ENCODE measurements at places on chromosomes 11 and 22.

GRCh38 chr11:84390441-84391078, 1104.4 kb upstream of the CCDC90B start:
- peak; percentile 41 for DNase-seq
- H3K4me3 ChIP-seq: no peak overlapping the region
- H3K27me3 ChIP-seq: no peaks in the 10 kb centered on the region
- H3K36me3 ChIP-seq: no peaks in the 10 kb centered on the region
- no peak overlapping the region for H3K27ac ChIP-seq

- H3K27me3 ChIP-seq: no peaks in the 10 kb centered on the region
- H3K4me1 ChIP-seq: peaks cover 5% of the 10 kb centered on the region
- no peak overlapping the region for H3K4me3 ChIP-seq
- H3K27ac ChIP-seq: no peak overlapping the region
- no peaks in the 10 kb centered on the region for H3K36me3 ChIP-seq
- DNase-seq: peak; percentile 77
Observed at GRCh38 chr11:132632641-132633124, 899.6 kb downstream of the OPCML start.

DNA sequence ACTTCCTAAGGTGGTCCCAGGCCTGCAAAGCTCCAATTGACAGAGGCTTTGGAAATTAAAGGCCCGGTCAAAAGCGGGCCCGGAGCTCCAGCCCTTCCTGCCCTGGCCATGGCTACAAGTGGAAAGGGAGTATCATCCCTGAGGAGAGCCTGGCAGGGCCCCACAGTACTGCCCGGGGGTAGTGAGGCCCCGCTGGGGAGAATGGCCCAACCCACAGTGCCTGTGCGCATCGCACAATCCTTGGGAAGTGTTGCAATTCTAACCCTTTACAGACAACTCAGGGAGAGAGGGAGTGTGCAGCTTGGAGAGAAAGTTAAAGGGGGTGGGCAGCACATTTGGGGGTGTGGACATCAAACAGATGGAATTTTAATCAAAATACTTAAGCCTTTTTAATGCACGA, 3.6 kb downstream of the CACNG2 start:
- no peak for DNase-seq
- H3K27ac ChIP-seq: no peak overlapping the region
- peaks cover 94% of the 10 kb centered on the region for H3K27me3 ChIP-seq
- H3K4me1 ChIP-seq: peaks cover 4% of the 10 kb centered on the region
- no peaks in the 10 kb centered on the region for H3K36me3 ChIP-seq

GRCh38 chr11:68392822-68393221, 67.7 kb upstream of the PPP6R3 start:
- H3K27me3 ChIP-seq: no peaks in the 10 kb centered on the region
- no peak for DNase-seq
- H3K4me3 ChIP-seq: no peak overlapping the region

- no peaks in the 10 kb centered on the region for H3K4me1 ChIP-seq
- H3K36me3 ChIP-seq: no peaks in the 10 kb centered on the region
- H3K4me3 ChIP-seq: no peak overlapping the region
- no peak for DNase-seq
- peaks cover 67% of the 10 kb centered on the region for H3K27me3 ChIP-seq
- no peak overlapping the region for H3K27ac ChIP-seq
Observed at GRCh38 chr11:63007920-63008319, 7.7 kb downstream of the SLC22A8 start.

DNA sequence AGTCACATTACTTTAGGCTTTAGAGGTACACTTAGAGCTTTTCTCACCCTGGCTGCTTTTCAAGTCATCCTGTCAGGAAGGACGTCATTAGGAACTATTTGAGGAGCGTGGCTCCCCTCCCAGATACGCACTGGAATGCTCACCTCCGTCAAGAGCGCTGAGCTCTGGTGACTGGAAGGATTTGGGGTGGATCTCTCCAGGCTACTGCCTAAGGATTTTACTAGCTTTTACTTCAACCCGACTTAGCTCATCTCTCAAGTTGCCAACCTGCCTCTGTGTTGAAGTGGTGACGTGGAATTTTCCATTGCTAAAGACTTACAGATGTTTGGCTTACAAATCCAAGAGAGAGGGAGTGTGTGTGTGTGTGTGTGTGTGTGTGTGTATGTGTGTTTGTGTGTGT, 355.3 kb upstream of the CCDC90B start:
- no peaks in the 10 kb centered on the region for H3K36me3 ChIP-seq
- DNase-seq: no peak
- no peak overlapping the region for H3K27ac ChIP-seq

DNA sequence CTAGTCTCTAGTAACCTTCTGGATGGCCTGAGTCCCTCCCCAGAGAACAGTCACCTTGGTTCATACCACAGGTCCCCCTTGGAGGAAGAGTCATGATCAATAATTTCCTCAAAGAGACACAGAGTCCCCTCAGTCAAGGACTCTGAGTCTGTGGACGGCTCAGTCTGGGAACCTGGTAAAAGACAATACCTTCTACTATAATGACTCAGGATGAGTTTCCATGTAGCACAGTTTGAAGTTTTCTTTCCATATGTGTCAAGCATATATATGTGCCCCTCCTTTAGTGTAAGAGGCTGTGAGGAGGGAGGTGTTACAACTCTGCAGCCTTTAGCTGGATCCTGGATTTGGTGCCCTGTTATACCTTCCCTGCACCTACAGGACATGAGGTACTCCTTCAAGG, 54.4 kb upstream of the TSKU start:
- H3K27me3 ChIP-seq: no peaks in the 10 kb centered on the region
- H3K27ac ChIP-seq: no peak overlapping the region
- no peaks in the 10 kb centered on the region for H3K4me1 ChIP-seq
- H3K4me3 ChIP-seq: no peak overlapping the region
- no peaks in the 10 kb centered on the region for H3K36me3 ChIP-seq

DNA sequence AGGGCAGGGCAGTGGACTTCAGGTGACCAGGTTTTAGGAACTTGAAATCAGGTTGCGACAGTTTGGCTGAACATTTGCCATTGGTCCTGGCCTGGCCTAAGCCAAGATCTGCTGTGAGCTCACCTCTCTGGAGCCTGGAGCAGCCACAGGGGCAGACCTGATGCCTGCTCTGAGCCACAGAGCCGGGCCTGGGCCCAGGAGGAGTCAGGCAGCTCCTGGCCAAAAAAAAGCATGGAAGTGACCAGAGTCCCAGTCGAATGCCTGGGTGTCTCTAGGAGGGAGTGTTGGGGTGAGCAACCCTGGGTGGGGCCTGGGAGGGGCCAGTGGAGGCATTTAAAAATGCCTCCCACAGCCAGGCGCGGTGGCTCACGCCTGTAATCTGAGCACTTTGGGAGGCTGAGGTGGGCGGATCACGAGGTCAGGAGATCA, 6.0 kb upstream of the OMP start:
- H3K27me3 ChIP-seq: no peaks in the 10 kb centered on the region
- DNase-seq: no peak
- no peaks in the 10 kb centered on the region for H3K36me3 ChIP-seq
- H3K27ac ChIP-seq: no peak overlapping the region

GRCh38 chr11:5626196-5626595, 1.4 kb downstream of the TRIM34 start:
- peaks cover 35% of the 10 kb centered on the region for H3K4me1 ChIP-seq
- H3K4me3 ChIP-seq: no peak overlapping the region
- H3K27ac ChIP-seq: peak overlapping the region; percentile 84
- H3K27me3 ChIP-seq: no peaks in the 10 kb centered on the region
- DNase-seq: peak; percentile 77

DNA sequence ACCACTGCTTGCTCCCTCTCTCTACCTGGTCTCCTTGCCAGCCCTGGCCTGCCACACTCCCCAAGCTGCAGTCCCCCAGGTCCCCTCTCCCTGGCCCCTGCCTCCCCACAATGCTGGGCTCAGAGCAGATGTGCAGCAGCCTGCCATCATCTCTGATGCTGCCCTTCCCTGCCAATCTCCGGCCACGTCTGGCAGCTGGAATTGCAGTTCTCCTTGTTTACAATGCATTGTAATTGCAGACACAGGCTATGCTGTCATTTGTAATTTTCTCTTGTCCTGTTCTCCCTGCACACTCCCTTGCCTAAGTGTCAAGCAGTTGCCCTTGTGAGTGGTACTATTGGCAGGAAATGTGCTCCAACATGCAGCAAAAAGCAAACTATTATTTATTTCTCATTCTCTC, 222.3 kb downstream of the NTM start:
- H3K27ac ChIP-seq: no peak overlapping the region
- H3K4me1 ChIP-seq: no peaks in the 10 kb centered on the region
- no peak overlapping the region for H3K4me3 ChIP-seq

DNA sequence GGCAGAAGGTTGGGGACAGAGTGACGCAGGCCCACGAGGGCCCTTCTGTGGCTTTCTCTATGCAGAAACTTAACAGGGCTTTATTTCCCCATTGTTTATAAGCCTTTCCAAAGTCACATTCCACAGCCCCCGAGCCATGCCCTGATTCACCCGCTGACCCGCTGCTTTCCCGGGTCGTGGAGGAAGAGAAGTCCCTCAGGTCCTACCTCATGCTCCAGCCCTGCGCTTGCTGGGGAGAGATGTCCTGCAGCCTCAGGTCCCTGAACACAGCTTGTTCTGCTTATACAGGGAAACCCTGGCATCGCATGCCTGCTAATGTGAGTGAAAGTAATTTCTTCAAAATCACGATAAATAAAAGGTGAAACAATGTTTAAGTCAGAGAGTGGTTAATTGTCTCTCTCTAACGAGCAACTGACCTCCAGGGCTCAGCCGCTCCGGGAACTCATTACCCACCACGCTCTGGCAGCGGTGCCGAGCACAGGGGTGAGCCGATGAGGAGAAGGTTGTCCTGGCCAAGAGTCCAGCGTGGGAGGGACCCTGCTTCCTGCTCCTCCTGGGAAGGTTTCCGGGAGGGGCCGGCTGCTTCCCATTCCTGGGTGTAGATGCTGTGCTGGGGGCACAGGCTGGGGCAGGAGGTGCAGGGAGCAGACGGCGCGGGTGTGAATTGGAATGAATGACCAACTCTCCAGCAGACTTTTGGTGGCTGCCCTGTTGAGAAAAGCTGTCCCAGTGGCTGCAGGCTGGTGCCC, 595.2 kb downstream of the BRD1 start:
- H3K27ac ChIP-seq: no peak overlapping the region
- no peaks in the 10 kb centered on the region for H3K4me1 ChIP-seq
- no peaks in the 10 kb centered on the region for H3K36me3 ChIP-seq
- H3K4me3 ChIP-seq: no peak overlapping the region

- no peaks in the 10 kb centered on the region for H3K27me3 ChIP-seq
- no peak for DNase-seq
- no peaks in the 10 kb centered on the region for H3K4me1 ChIP-seq
- no peak overlapping the region for H3K27ac ChIP-seq
Observed at GRCh38 chr11:56688554-56689100, 10.3 kb upstream of the OR9G1 start.

- DNase-seq: no peak
- no peaks in the 10 kb centered on the region for H3K36me3 ChIP-seq
- no peak overlapping the region for H3K4me3 ChIP-seq
- no peaks in the 10 kb centered on the region for H3K4me1 ChIP-seq
- H3K27ac ChIP-seq: no peak overlapping the region
- no peaks in the 10 kb centered on the region for H3K27me3 ChIP-seq
Observed at GRCh38 chr22:25082096-25082495, 117.6 kb upstream of the CRYBB3 start.

GRCh38 chr11:1559111-1559951, 12.7 kb downstream of the DUSP8 start:
- H3K36me3 ChIP-seq: no peaks in the 10 kb centered on the region
- H3K4me3 ChIP-seq: peak overlapping the region; percentile 50
- H3K4me1 ChIP-seq: peaks cover 29% of the 10 kb centered on the region
- peak; percentile 79 for DNase-seq

- no peak overlapping the region for H3K4me3 ChIP-seq
- H3K36me3 ChIP-seq: no peaks in the 10 kb centered on the region
- no peak overlapping the region for H3K27ac ChIP-seq
- no peak for DNase-seq
Observed at GRCh38 chr11:120494595-120494994, 17.0 kb upstream of the GRIK4 start.

GRCh38 chr11:95245038-95245437, 14.0 kb upstream of the SESN3 start:
- DNase-seq: no peak
- no peak overlapping the region for H3K4me3 ChIP-seq
- H3K27me3 ChIP-seq: no peaks in the 10 kb centered on the region
- H3K4me1 ChIP-seq: no peaks in the 10 kb centered on the region
- H3K36me3 ChIP-seq: no peaks in the 10 kb centered on the region
- no peak overlapping the region for H3K27ac ChIP-seq

DNA sequence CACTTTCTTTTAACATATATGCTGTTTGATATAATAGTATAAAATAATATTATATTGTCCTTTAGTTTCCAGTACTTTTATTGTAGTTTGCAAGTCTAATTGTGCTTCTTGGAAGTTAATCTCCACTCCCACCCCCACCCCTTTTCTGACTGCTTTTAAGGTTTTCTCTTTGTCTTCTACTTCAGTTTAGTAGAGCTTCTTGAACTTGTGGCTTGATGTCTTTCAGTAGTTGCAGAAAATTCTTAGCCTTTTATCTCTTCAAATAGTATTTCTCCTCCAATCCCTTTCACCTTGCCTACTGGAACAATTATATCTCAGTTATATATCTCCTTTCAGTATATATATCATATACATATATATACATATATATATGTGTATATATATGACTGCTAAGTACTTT, 56.6 kb downstream of the PARVG start:
- no peaks in the 10 kb centered on the region for H3K4me1 ChIP-seq
- no peaks in the 10 kb centered on the region for H3K36me3 ChIP-seq
- H3K27ac ChIP-seq: no peak overlapping the region
- no peak overlapping the region for H3K4me3 ChIP-seq

GRCh38 chr11:44217432-44217831, 92.5 kb downstream of the ALX4 start:
- H3K36me3 ChIP-seq: no peaks in the 10 kb centered on the region
- no peak overlapping the region for H3K4me3 ChIP-seq
- no peak overlapping the region for H3K27ac ChIP-seq
- no peaks in the 10 kb centered on the region for H3K4me1 ChIP-seq
- H3K27me3 ChIP-seq: no peaks in the 10 kb centered on the region
- DNase-seq: no peak

DNA sequence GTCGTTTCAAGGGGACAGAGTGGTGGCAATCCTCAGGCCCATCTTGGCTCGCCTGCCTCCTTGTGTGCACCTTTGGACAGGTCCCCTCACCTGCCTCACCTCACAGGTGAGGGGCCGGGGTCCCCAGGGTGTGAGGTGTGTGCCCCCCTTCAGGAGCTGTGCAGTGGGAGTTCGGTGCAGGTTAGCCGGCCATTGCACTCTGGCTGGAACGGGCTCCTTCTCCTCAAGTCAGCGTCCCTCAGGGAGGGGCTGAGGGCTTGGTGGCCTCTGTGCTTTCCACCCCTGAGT, 269.1 kb downstream of the TBC1D22A start:
- DNase-seq: no peak
- no peaks in the 10 kb centered on the region for H3K4me1 ChIP-seq
- H3K36me3 ChIP-seq: no peaks in the 10 kb centered on the region
- H3K4me3 ChIP-seq: no peak overlapping the region
- H3K27me3 ChIP-seq: no peaks in the 10 kb centered on the region
- no peak overlapping the region for H3K27ac ChIP-seq

- H3K27me3 ChIP-seq: peaks cover 52% of the 10 kb centered on the region
- H3K36me3 ChIP-seq: no peaks in the 10 kb centered on the region
- DNase-seq: no peak
- no peak overlapping the region for H3K4me3 ChIP-seq
- H3K4me1 ChIP-seq: no peaks in the 10 kb centered on the region
Observed at GRCh38 chr11:2809854-2810253, 75.7 kb downstream of the CDKN1C start.

GRCh38 chr11:33984682-33985389, 66.7 kb upstream of the CAPRIN1 start:
- H3K4me1 ChIP-seq: peaks cover 5% of the 10 kb centered on the region
- no peak overlapping the region for H3K27ac ChIP-seq
- H3K27me3 ChIP-seq: no peaks in the 10 kb centered on the region
- no peak for DNase-seq

Measured in PC-9 (cell line).